CD4-positive, alpha-beta T cell treated with Interleukin-1 beta for 1 hour (primary cell): ENCODE measurements at places on chromosomes 6 and 20.

DNA sequence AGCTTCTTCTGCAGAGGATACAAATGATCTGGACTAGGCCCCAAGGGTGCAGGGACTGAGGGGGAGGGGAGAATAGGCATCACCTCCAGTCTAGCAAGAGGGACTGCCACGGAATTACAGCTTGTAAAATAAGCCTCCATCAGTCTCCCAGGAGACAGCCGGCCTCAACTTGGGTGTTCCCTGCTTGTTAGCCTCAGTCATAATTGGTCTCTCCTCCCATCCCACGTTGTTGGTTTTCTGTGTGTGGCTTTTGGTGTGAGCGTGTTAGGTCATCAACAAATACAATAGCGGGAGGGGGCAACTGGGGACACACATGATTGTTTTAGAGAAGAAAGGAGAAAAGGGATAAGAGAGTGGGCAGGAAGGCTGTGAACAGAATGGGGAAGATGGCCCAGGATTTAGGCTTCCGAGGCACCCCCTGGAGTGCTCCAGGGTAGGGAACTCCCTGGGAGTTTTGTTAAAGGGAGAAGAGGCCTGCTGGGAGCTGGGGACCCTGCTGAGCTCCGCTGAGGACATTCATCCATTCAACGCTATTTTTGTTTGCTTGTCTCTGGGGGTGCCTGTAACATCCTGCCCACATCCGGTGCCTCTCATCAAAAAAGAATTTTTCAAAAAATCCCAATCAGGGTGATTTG, 9.2 kb downstream of the FOXA2 start:
- no peak for DNase-seq

DNA sequence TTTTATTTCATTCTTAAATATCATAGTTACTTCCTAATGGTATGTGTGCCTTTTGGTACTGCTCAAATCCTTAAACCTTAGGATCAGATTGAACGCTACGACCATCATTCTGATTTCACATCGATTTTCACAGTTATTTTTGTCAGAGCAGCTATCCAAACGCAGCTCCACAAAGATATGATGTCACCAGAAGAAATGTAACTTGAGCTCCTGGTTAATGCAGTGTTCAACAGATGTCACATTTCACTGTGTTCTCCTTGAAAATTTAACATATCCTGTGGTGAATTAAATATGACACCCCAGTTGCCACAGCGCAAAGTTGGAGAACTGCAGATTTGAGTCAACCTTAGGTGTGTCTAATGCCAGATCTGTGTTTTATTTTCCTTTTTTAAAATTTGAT, 81.4 kb downstream of the CTNNBL1 start:
- no peak for DNase-seq

DNA sequence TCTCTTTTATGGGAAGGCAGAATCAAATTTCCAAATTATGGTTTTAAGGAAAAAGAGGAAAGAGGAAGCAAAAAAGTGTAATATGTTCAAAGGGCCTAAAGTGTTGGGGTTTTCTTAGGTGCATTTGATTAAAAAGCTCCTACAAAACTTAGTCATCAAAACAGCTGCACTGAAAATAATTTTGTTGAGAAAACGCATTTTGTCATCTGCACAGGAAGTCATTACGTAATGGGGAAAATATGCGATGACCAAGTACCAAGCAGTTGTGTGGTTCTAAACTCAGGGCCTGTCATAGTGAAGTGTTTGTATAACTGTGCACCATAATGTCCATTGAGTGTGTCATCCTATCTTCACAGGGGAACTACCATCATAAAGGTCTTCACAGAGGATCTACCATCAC, 15.6 kb downstream of the HAO1 start:
- no peak for DNase-seq

- DNase-seq: no peak
Measured at GRCh38 chr6:34150766-34151165, 4.9 kb upstream of the GRM4 start.

DNA sequence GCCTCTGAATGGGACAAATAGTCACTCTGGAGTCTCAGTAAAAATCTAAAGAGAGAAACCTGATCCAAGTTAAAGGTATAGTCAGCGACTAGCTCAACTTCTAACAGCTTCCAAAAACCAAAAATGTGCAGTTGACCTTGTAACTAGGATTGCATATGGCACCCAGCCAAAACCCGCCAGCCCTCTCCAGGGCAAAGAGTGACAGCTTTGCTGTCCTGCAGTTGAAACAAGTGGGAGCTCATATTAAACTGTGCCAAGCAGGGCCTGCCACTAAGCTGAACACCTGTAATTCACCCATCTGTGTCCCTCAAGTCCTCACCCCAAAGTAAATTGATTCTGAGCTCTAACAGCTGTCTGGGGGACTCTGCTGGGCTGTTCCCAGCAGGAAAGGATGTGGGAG, 695.3 kb downstream of the MAFB start:
- no peak for DNase-seq

- peak; percentile 16 for DNase-seq
Measured at GRCh38 chr6:169805242-169805838, 53.9 kb downstream of the ERMARD start.

- no peak for DNase-seq
Measured at GRCh38 chr6:112061605-112062004, 7.7 kb downstream of the CCN6 start.

GRCh38 chr6:134402372-134402984, 84.6 kb upstream of the SGK1 start:
- DNase-seq: no peak

DNA sequence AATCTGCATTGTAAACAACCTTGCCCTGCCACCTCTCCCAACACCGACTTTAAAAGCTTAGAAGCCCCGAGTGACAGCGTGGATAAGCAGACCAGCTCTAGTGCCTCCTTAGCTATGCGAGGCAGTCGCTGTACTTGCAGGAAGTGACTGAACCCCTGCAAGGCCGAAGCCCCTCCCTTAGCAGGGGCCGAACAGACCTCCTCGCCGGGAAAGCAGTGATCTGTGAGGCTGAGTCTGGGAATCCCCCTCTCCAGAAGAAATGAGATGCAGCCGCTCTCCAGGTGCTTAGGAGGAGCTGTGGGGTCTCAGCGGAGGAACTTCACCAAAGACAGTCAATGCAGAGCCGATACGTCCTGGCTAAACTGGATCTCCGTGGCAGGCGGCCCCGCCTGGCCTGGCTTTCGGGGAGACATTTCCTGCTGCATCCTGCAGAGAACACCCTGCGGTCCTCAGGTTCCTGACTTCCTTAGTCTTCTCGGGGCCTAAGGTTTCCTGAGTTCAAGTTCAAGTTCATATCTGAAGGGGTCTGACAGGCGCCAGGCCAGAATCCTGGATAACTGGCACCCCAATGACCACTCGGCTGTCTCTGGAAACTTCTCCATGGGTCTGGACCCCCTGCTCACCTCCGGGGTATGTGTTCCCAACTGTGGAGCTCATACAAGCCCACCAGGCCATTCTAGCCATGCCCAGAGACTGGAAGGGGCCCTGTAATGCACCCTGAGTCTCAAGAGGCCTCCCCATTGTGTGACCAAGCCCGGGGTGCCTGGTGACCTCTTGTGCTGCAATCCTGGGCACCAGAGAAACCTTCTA, 20.4 kb upstream of the FRMD1 start:
- no peak for DNase-seq

- DNase-seq: no peak
Measured at GRCh38 chr6:109304284-109305015, 77.8 kb downstream of the CD164 start.

- DNase-seq: no peak
Measured at GRCh38 chr6:149900620-149901443, 2.9 kb upstream of the RAET1E start.

DNA sequence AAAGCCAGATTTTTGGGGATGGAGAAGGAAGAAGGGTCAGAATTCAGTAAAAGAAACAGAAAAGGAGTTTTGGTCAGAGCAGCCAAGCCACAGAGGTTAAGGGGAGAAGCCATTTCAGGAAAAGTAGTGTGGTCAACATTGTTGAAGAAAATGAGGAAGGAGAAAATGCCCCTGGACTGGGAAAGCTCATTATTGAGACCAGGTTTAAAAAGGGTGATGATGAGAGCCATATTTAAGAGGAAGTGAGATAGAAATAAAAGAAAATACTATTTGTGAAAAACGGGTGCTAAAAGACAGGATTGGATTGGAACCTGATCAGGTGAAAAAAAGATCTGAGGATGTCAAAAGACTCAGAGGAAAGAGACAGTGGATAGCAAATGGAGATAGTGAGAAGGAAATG, 75.8 kb downstream of the CEP162 start:
- no peak for DNase-seq

- peak; percentile 56 for DNase-seq
Measured at GRCh38 chr6:158660333-158660754, 10.5 kb downstream of the SYTL3 start.

DNA sequence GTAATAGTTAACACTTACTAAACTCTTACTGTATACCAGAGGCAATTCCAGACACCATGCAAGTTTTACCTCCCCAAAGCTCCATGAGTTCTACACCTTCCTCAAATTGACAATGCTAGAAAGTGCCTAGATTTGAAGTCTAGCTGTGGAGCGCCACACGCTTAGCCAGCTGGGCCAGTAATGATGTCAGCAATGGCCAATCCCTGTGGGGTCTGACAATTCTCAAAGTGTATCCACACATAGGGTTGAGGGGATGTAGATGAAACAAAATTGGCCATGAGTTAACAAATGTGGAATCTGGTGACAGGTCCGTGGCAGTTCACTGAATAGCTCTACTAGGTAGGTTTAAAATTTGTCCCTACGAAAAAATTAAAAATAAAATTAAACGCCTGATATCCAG, 1.3 kb downstream of the ZNF343 start:
- no peak for DNase-seq

DNA sequence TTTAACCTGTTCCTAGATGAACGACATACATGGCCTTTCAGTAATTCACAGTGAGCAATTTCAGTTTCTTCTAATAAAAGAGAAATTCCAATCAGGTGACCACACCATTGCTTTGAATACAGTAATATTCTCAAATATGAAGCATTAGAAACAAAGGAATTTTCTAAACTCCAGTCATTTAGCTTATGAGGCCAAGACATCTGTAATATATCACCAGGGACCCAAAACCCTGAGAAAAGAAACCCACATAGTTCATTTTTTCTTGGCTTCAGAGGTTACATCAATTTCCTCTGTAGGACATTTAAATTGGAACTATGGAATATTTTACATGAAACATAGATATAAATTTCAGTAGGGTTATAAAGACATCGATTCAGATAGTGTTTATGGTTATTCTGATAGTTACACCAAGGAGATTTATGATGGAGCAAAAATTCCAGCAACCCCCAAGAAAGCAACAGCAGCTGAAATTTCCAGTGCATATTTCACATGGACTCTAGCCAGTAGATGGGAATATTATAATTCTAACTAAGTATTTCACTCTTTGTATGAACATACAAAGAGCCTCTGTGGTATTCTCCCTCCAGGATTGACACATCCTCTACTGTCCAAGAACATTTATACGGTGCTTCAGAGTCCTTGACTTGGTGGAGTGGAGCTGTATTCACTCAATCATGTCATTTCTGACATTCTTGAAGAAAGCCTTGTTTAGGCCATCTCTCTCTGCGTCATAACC, 82.9 kb downstream of the ADGRG6 start:
- no peak for DNase-seq

GRCh38 chr6:155050311-155050710, 55.2 kb downstream of the TIAM2 start:
- no peak for DNase-seq

DNA sequence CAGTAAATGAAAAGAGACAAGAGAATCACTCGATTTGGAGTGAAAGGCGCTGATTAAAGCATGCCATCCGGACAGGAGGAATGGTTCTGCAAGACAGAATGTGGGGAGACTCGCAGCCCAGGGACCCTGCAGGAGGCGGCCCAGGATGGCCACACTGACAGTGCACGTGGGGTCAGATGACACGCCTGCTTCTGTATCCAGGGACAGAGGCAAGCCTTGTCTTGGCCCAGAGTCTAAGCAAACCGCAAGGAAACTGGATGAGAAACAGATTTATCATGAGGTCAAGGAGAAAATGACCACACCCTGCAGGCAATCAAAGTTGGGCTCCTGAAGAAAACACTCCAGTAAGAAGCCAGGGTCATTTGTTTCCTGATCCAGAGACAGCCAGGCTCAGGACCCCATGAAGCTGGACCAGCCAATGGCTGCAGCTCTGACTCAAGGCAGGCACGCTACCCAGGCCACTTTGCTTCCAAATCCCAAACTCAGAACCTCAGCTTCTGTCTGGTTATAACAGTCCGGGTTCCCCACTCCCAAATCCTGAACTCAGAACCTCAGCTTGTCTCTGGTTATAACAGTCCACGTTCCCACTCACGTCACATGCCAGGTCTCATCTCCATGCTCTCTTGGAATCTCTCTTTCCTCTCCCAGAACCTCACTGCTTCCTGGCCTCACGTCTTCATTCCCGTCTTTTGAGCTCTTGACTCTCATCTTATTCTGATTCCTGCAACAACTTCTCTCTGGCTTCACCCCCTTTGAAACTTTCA, 144.9 kb upstream of the THBS2 start:
- DNase-seq: no peak

GRCh38 chr6:140446241-140446640, 1071.8 kb upstream of the CITED2 start:
- no peak for DNase-seq

GRCh38 chr6:33950891-33951889, 147.4 kb upstream of the MLN start:
- no peak for DNase-seq

DNA sequence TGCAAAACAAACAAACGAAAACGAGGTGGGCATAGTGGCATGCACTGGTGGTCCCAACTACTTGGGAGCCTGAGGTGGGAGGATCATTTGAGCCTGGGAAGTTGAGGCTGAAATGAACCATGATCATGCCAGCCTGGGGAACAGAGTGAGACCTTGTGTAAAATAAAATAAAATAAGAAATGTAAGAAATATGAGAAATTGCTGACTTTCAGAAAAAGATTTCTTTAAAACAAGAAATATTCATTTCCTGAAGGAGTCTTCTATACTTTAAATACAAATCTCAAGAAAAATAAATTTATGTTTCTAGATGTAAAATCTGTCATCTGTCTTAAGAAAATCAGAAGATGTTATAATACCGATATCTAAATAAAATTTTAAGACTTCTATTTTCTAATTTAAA, 96.7 kb upstream of the ENPP5 start:
- no peak for DNase-seq

DNA sequence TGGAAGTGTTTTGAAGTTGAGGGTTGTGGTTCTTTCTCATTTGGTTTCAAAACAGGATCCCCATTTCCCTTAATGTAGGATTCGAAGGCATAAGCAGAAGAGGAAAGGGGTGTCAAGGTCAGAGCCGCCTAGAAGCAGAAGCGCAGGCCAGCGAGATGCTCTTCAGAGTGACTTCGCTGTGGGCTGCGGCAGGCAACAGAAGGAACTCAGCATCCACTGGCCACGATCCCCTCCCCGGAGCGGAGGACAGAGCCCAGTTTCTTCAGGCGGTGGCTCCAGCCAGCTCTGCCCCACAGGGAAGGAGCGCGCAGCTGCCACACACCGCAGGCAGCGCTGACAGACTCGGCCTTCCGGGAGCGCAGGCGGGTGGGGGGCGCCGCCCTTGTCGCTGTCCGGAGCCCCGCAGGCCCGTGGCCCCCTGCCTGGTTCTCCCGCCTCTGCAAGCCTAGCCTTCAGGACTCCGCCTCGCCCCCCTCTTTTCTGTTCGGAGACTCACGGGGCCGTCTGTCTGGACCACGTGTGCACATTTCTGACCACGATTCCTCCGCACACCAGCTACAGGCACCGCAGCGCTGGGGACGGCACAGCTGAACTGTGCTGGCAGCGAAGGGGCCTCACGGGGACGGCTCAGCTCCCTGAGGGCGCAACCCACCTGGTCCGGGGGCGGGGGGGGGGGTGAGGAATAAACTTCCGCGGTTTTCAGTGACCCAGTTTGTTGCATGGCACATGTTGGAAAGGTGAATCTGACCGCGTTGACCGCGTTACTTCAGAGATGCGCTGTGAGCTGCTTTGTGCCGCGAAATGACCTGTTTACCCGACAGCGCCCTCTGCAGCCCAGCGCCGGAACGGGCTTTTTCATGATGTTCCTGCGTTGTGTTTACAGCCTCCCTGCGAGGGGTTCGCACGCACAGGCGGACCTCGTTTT, 26.1 kb downstream of the TTLL2 start:
- peak; percentile 72 for DNase-seq
